ENCODE measurements at places on chromosomes 7 and 10.

DNA sequence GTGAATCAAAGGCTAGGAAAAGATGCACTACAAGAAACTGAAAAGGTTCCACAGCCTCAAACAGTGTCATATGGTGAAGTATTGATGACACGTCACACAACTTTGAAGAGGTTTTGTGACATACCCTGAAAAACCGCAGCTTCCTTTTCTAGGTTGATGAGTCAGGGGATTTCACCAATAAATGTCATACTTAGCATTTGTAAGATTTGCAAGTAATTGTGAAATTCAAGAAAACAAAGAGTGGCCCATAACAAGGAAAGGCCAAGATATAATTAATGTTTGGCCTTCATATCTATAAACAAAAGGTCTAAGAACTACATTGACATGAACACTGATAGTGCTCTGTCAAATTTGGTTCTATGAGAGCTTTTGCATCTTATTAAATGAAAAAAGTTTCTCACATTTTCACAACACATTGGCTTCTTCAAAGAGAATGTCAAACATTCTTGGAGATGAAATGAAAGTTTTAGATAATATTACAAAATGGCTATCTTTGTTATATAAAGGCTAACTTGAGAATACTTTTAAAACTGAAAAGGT is 62.0 kb upstream of the NAMPT start:
- peak; percentile 89 for DNase-seq

GRCh38 chr7:136957391-136957790 is 88.9 kb downstream of the CHRM2 start:
- DNase-seq, result no peak

- no peak for DNase-seq
These were observed 51.3 kb upstream of the PIK3CG start for GRCh38 chr7:106813705-106814305.

GRCh38 chr10:48604991-48605508 is at the start of gene ARHGAP22:
Gene ARHGAP22 (minus strand): TSS chr10:48605073. CDS start chr10:48604796, 277 bp downstream.
- DNase-seq, result no peak

GRCh38 chr7:5217851-5218331 is 27.9 kb downstream of the WIPI2 start:
- no peak for DNase-seq

DNA sequence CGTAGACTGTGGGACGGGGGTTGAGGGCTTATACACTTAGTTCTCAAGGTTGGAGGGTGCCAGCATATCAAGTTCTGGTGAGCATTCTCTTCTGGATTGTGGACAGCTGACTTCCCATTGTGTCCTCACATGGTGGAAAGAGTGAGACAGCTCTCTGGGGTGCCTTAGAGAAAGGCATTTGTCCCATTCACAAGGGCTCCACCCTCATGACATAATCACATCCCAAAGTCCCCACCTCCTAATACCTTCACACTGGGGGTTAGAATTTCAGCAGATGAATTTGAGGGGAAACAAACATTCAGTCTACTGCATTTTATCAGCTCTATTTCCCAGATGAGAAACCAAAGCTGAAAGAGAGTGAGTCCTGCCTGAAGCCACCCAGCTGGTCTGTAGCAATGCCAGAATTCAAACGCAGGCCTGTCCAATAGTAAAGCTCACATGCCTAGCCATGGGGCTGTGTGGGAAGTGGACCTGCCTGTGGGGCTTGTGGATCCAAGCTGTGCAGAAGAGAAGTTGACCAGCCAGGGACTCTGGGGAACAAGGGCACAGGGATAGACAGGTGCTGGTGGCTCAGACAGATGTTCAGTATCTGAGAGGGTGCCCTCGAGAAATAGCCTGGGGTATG is 34.9 kb upstream of the LOXL4 start:
- DNase-seq, result no peak

DNA sequence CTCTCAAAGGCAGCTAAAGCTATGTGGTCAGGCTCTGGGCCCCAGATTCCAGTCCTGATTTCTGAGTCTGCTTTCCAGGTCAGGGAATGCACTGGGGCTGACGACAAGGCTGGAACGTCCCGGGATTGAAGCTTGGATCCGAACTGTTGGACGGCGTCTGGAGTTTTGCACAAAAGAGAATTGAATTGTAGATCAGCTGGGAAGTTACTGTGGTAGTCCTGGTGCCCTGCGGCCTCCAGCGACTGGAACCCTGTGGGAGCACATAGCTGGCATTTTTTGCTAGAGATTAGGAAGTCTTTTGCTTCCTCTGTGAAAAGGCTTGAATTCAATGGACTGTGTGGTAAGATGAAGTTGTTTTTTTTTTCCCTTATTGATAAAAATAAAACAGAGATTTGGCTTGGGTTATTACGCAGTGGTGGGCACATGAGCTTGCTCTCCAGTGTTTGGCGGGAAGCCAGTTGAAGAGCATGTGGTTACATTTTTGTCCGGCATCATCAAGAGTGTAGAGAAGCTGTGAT is at the start of gene HK1:
HK1 (plus strand) TSS at position 51 of the 518 bp plus-strand sequence.
- DNase-seq, result no peak

DNA sequence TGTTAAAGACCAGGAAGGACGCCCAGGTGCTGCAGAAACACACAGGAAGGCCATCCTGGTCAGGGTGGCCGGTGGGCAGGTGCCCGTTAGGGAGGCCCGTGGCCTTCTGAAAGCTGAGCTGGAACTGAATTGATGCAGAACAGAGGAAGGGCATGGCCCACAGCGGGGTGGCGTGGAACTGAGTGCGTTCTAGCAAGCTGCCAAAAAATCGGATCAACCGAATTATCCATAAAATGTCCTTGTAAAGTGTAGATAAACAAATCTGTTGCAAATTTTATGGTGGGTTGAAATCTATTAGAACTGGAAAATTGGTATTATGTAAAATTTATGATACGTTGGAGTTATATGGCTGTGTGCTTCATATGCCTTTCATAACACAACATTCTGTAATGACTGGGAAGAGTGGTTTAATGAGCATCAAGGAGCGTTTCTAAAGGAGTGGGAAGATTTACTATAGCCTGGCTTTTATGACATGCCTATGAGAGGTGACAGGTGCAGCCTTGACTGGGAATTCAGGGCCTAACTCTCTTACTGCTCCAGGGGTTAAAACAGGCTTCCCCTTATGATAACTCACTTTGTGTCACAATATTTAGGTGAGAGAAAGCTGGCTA is 108.1 kb downstream of the GPR26 start:
- DNase-seq, result no peak

GRCh38 chr10:126430512-126430911 is 42.2 kb upstream of the ADAM12 start:
- DNase-seq, result no peak

GRCh38 chr7:15737601-15738000 is 51.1 kb upstream of the MEOX2 start:
- DNase-seq, result no peak

- no peak for DNase-seq
These were observed 64.9 kb downstream of the CELF2 start for GRCh38 chr10:11082526-11082925.

DNA sequence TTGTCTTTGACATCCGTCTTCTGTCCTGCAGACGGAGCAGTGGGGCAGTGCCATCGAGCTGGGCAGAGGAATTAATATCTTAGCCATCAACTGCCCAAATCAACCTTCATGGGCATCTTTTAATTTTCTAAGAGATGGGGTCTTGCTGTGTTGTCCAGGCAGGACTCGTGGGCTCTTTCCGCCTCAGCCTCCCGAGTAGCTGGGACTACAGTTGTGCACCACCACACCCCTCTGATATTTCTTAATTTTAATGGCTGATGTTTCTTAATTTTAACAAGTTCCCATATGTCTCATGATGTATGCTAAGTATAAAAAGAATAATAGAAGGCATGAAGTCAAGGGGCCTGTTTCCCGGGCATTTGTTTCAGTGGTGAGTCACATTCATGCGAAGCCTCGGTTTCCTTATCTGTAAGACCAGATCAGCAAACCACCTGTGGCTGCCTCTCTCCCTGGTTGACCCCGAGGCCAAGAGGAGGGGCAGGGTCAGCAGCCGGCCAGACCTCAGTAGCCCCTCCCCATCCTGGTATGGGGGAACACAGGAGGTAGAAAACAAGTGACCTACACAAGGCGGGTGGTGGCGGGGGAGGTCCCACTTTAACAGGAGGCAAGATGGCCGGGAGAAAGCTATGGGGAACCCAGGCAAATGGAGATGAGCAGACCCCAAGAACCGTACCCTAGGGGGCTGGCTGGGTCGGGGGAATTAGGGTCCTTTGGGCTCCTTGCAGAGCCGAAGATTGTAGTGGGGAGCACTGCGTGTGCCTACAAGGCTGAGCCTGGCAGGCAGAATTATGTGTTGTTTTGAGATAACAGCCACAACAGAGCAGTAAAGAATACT is 85.5 kb downstream of the CUX1 start:
- DNase-seq, result no peak

DNA sequence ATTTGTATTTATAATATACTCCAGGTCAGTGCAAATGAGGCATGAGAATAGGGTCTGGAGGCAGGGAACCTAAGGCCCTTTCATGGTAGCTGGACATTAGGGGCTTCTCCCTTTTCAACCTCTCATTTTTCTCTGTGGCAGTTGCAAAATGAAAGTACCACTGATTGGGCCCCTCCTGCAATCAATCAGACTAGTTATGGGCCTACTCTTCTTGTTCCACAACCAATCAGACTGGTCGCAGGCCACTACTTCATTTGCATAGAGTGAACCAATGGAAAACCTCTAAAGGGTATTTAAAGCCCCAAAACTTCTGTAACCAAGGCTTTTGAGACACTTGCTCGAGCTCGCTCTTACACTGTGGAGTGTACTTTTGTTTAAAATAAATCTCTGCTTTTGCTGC is 10.0 kb upstream of the PRPS1L1 start:
- DNase-seq, result no peak

- peak; percentile 20 for DNase-seq
These were observed 218.3 kb downstream of the SEMA3A start for GRCh38 chr7:83976302-83976701.
